Activated CD4-positive, alpha-beta T cell treated with anti-CD3 and anti-CD28 coated beads, Interleukin-2, amount 50 U/mL, for 48 hours (primary cell): ENCODE measurements at places on chromosomes 11 and 22.

- no peak for DNase-seq
Measured at GRCh38 chr11:95584589-95584988, 205.0 kb downstream of the FAM76B start.

GRCh38 chr22:45612451-45612901 is 59.2 kb upstream of the ATXN10 start:
- DNase-seq, result peak; percentile 5

GRCh38 chr11:122521626-122522025 is 133.9 kb upstream of the UBASH3B start:
- DNase-seq, result no peak

GRCh38 chr22:32480238-32480637 is 5.6 kb downstream of the FBXO7 start:
- peak; percentile 50 for DNase-seq

- no peak for DNase-seq
Measured at GRCh38 chr11:31641477-31642062, 132.0 kb downstream of the ELP4 start.

GRCh38 chr11:115933564-115933963 is 429.3 kb upstream of the CADM1 start:
- no peak for DNase-seq

DNA sequence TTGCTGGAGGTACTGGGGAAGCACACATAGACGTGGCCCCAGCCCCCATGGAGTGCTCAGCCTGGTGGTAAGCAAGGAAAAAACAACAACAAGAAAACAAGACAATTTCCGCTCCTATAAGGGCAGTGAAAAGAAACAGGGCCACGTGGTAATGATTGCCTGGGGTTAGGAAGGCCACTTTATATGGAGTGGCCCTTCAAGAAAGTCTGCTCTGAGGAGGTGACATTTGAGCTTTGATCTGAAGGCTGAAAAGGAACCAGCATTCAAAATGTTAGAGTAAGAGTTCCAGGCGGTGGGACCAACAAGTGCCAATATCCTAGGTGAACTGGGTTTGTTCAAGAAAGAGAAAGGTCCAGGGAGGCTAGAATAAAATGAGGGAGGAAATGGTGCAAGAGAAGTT is 87.6 kb downstream of the SCN3B start:
- no peak for DNase-seq

DNA sequence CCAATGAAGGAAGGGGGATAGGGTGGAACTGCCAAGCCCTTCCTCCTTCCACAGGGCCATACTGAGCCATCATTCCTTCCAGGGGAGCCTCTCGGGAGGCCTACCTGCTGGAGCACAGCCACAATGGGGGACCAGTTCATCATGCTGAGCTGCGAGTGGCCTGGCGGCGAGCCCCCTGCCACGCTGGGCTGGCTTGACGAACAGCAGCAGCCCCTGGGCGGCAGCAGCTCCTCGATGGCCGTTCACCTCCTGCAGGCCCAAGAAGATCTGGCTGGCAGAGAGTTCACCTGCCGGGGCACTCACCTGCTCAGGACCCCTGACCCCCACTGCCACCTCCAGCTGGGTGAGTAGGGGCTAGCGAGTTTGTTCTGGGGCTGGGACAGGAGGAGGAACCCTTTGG is 5.9 kb downstream of the VSIG10L2 start:
- no peak for DNase-seq

- no peak for DNase-seq
Measured at GRCh38 chr11:70734911-70735310, 336.6 kb downstream of the CTTN start.

GRCh38 chr11:115251126-115251525 is 253.1 kb downstream of the CADM1 start:
- no peak for DNase-seq

GRCh38 chr11:100734743-100735527 is 47.8 kb downstream of the ARHGAP42 start:
- no peak for DNase-seq
